GM04503 (cell line): ENCODE measurements at places on chromosomes 5 and 9.

DNA sequence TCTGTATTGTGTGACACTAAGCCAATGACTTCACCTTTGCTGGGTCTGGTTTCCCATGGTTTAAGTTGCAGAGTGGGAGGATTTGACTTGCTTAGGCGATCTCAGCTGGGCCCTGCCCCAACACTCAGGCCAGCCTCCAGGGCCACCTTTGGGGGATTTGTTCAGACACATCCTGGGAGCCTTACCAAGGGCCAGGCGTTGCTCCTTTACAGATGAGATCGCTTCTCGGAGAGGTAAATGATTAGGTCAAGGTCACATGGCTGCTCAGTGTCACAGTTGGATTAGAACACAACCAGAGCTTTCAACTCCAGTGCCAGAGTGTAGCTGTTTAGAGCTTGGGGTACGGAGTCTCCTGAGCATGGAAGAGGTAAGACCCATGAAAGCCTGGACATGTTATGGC is 57.5 kb downstream of the COL27A1 start:
- no peak for DNase-seq

GRCh38 chr9:77912895-77913693 is 118.5 kb downstream of the GNAQ start:
- no peak for DNase-seq

DNA sequence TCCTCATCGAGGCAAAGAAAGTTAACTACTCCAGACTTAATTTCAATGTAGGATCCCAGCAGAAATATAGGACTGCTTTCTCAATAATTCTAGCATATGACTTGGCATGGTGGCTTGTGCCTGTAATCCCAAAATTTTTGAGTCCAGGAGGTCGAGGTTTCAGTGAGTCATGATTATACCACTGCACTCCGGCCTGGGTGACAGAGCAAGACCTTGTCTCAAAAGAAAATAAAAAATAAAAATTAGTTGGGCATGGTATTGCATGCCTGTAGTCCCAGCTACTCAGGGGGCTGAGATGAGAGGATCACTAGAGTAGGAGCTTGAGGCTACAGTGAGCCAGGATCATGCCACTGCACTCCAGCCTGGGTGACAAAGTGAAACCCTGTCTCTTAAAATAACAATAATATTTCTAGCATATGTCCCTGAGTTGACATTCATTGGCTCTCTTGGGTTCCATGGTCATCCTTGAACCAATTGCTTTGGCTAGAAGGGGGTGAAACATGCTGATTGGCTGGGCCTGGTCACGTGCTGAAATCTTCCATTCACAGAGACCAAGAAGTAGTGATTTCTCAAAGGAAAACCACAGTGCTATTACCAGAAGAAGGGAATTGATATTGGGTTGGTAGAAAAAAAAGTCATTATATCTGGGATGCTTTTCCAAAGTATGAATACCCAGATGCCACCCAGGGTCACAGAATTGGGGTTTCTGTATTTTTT is 31.6 kb upstream of the GARNL3 start:
- no peak for DNase-seq

DNA sequence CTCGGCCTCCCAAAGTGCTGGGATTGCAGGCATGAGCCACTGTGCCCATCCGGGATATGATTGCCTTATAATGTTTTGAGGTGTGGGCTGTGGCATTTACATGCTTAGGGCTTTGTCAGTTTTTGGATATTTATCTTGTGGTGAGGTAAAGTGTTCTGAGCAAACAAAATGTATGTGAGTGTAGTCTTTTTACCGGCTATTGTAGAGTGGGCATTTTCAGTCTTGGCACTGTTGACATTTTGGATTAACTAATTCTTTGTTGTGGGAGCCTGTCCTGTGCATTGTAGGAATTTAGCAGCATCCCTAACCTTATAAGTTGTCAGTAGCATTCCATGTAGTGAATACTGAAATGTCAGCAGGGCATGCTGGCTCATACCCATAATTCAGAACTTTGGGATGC is 21.6 kb downstream of the G3BP1 start:
- no peak for DNase-seq

GRCh38 chr5:66180282-66181155 is 36.4 kb downstream of the SREK1 start:
- no peak for DNase-seq

DNA sequence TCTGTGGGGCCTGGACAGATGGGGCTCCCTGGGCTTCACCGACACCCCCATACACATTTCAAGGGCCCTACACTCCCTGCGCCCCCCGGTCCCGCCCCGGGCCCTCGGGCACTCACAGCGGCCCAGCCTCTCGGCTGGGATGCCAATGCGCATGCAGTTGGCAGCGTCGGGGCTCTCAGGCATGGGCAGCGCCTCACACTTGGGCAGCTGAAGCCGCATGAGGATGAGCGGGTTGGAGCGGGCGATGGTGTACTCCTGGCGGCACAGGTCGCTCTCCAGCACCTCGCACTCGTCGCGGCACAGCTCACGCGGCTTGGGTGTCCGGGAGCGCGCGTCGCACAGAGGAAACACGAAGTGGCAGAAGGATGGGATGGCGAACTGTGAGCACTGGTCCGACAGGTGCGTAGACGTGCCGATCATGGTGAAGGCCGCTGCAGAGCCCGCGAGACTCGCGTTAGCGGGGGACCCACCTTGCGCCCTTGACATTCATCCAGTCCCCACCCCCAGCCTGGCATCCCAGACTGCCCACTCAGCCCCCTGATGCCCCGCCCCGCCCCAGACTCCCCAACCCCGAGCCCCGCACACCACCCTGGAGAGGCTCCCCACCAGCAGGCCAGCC is 216.9 kb downstream of the ROR2 start:
- DNase-seq = no peak

DNA sequence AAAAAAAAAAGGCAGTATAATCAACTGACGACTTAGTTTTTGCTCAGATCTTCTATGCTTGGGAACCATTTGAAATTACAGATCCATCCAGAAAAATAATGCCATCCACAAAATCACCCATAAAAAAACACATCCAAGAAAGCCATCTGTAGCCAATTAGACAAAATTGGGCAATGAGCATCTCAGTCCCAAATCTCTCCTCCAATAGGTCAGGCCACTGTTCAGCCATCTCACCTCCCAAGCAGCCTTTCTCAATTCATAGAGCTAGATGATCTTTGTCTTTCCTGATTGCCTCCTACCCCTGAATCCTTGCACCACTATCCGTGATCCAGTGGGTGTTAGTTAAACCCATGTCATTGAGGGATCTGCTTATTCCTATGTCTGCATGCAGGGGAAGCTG is 139.6 kb downstream of the SCAMP1 start:
- no peak for DNase-seq

- DNase-seq = no peak
Measured at GRCh38 chr9:14207352-14207995, 106.5 kb downstream of the NFIB start.

DNA sequence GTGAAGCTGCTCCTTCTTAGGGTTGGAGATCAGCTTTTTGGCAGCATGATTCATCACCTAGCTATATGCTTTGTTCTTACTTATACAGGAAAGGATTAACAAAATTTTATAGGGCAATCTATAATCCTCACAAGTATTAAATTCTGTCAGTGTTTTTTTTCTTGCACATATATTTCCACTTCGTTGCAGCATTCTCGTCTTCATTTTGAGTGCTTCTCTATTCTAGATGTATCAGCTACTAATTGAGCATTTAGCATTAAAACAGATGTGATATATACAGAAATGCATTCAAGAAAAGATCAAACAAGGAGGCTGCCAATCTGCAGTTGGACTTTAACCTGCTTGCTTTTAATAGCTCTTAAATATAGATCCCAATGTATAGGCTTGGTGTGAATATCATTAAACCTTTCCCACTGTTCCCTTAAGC is 3.6 kb upstream of the CTXN3 start:
- no peak for DNase-seq

DNA sequence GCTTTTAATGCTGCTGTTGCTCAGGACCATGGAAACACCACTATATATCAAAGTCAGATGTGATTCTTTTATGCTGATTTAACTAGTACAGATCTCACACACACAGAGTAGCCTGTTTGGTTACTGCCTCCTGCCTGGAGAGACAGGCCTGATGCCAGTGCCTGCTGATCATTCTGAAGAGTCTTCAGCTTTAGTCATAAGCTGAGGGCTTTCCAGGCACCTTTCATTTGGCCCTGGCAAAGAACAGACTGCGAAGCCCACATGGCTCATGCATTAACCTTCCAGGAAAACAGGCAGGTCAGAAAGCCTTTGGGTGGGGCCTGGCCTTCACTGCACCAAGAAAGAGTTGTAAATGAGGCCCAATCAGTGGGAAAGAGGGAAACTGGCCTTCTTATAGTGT is 144.7 kb downstream of the SAXO1 start:
- peak; percentile 24 for DNase-seq

- no peak for DNase-seq
Measured at GRCh38 chr9:19408693-19409400, at the start of gene ACER2. TSS of gene ACER2 (plus strand) at chr9:19409009. CDS start at chr9:19409085, 76 bp downstream.

- DNase-seq = peak; percentile 12
Measured at GRCh38 chr5:36089989-36090388, 23.3 kb upstream of the UGT3A2 start.

GRCh38 chr5:30866142-30866541 is 327.3 kb upstream of the CDH6 start:
- no peak for DNase-seq

- no peak for DNase-seq
Measured at GRCh38 chr9:88984543-88984883, 6.8 kb upstream of the S1PR3 start.

- no peak for DNase-seq
Measured at GRCh38 chr9:2800394-2801179, 43.3 kb downstream of the PUM3 start.

DNA sequence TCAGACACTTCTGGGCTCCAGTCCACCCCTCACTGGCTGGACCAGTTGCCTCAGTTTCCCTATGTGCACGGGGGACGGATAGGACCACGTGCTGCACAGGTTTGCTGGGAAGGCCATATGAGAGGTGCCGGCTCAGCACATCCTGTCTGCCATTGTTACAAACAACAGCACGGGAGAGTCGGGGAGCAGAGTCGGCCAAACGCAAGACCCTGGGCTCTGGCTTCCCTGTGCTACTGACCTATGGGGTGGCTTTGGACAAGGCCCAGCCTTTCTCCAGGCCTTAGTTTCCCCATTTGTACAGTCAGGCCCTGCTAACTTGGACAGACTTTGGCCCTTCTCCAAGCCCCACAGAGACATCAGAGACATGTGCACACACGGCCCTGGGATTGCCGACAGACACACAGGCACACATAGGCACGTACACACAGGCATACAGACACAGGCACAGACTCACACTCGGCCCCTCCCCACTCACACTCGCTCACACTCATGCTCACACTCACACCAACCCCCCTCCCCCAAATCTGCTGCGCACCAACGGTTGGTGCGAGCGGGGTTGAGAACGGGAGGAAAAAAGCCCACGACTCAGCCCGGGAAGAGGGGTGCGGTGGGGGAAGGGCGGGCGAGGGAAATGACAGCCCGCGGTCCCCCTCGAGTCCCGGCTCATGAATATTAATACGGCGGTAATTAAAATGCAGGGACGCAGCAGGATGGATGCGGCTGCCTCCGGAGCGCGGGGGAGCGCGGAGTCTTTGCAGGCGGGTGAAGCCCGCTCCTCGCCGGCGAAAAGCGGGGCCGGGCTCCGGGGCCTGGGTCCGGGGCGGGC is 133.0 kb downstream of the C9orf50 start:
- no peak for DNase-seq

- DNase-seq = no peak
Measured at GRCh38 chr5:134647750-134648424, 698 bp upstream of the SEC24A start.

GRCh38 chr9:81558091-81558830 is 131.1 kb downstream of the TLE1 start:
- peak; percentile 91 for DNase-seq

GRCh38 chr5:65483546-65484346 is 2.0 kb upstream of the ADAMTS6 start:
- peak; percentile 38 for DNase-seq

- no peak for DNase-seq
Measured at GRCh38 chr9:120878188-120879130, 1.5 kb upstream of the PHF19 start.

GRCh38 chr9:127817881-127818434 is 15.3 kb downstream of the FPGS start:
- DNase-seq = no peak

DNA sequence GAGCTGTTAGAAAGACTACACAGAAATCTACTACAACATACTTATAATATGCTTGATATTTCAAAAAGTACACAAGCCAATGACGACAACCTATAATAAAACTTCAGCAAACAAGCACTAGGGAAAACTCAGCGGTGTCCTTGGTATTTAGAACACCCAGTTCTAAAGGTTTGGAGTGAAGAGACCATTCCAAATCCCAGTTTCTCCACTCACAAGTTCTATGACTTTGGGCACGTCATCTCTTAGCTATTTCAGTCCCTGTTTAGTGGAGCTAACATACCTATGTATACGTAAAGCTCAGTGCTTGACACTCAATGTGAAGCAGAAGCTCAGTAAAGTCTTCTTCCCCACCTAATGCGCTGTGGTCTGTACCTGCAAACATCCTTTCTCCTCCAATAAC is 52.8 kb downstream of the MLLT3 start:
- DNase-seq = no peak

DNA sequence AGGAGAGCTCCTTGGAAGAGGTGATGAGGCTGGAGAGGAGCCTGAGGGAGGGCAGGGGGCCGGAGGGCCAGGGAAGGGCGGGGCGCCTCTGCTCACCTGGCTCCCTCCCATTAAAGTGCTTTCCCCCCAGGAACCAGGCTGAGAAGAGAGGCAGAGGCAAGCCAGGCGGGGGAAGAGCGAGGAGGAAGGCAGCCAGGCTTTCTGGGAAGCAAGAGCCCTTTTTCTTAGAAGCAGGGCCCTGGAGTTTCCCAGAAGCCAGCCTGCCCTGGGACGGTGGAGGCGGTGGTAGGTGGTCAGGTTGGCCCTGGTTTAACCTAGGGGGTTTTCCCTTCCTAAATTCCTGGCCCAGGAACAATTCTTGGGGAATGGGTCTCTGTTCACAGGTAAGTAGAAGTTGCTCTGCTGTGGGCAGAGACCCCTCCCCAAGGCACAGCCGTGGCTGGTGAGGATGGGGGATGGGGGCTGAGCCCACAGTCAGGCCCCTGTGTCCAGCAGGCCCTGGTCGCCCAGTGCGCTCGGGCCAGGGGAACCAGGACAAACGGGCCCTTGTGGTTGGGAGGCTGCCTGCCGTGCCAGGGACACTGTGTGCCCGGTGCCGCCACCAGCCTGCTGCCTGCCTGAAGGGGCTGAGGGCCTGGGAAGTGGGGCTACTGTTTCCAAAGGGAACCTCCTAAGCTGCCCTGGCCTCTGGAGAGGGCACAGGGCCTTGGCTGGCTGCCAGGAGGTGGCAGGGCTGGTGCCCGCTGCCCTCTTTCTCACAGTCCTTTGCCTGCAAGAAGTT is 16.6 kb upstream of the RALGDS start:
- no peak for DNase-seq

DNA sequence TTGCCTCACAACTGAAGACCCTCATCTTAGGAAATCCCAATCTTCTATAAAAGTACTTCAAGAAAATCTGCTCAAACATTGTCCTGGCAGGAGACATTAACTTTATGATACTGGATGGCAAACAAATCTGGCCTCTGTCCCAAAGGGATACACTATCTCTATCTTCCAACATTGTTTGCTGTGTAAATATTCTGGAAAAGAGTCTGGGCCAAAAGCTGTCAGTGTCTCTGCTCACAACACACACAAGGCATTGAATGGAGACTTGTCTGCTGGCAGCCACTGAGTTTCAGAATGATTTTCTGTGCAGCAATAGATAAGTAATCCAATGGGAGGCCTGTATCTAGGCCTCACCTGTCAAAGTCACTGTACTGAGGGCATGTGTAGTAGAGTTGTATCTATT is 471.1 kb downstream of the DMAC1 start:
- no peak for DNase-seq
